ENCODE measurements at places on chromosomes 13 and 19.

GRCh38 chr13:86402500-86402899 lies 603.3 kb upstream of the SLITRK6 start:
- DNase-seq, result no peak

- no peak for DNase-seq
Observed at GRCh38 chr13:102441085-102441484, 39.2 kb upstream of the FGF14 start.

DNA sequence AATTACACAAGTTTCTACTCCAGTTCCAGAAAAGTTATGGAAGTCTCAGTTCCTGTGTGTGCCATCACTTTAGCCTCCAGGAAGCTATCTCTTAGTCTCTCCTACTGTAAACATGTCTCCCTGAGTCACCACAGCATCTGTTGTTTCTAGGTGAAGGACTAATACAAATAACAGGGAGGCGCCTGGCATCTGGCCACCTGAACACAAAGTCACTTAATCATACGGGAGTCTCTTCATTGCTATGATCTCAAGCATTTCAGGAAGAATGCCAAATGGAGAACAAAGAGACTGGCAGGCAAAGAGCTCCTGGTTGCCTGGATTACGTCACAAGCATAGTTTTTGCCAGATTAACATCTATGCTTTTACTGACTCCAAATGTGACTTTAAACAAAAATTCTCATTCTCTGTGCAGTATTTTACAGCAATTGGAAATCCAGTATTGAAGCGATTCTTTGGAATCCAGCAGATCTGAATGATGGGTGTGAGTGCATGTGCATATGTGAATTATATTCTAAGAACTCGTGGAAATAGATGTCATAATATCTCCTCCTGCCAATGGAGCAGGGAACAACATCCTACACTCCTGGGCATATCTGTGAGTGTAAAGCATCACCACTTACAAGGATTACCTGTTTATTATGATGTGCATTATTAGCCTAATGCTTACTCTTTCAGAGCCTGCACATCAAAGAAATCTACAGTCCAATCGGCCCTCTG lies 572.8 kb downstream of the PCDH9 start:
- DNase-seq, result peak; percentile 61

- no peak for DNase-seq
Observed at GRCh38 chr13:110475550-110476219, 85.8 kb downstream of the RAB20 start.

DNA sequence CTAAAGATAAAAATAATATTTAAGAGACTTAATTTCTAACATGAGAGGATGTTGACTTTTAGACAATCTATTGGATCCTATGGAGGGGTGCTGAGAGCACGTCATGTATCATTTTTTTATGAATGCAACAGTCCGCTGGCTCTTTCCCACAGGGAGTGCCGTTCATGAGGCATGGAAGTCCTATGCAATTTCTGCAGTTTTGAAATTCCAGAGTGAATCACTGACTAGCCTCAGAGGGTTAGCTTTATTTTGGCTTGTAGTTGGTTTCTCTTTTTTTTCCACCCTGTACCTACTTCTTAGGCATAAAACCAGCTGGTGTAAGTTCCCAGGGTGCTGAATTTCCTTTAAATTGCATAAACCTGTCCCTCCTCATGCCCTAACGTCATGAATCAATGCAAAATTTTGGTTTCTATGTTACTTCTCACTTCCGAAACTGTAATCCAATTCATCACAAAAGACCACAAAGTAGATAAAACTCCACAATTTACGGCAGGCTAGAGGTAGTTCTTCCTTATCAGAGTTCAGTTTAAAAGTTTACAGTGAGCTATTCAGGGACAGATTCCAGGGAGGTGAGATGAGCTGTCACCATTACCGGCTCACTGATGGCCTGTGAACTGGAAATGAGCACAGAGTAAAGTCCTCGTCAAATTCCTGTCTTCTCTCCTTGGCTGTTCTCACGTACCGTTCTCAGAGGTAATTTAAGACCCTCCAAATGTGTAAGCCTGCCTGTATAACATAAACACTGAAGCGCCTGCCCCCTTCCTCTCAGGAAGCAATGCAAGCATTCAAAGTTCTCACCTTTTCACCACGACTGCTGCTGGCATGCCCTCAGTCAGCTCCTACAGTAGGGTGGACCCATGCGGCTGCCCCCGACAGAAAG lies 216.6 kb upstream of the SLC10A2 start:
- DNase-seq, result no peak

GRCh38 chr19:13530720-13531119 lies 24.4 kb upstream of the CACNA1A start:
- peak; percentile 47 for DNase-seq

DNA sequence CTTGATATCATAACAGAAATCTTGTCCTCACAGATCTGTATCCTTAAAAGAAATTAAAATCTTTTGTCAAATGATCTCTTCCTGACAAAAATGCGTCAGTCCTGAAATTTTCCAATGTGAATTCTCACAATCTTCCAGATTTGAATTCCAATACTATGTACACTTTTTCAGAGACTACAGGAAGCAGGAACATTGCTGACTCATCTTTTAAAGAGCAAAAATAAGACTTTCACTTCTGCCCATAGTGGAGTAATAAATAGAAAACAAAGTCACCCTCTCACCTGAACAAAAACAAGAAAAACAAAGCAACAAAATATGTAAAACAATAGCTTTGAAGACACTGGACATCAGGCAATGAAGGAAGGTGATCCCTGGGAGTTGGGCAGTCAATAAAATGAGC lies 167.0 kb upstream of the IPO5 start:
- no peak for DNase-seq

DNA sequence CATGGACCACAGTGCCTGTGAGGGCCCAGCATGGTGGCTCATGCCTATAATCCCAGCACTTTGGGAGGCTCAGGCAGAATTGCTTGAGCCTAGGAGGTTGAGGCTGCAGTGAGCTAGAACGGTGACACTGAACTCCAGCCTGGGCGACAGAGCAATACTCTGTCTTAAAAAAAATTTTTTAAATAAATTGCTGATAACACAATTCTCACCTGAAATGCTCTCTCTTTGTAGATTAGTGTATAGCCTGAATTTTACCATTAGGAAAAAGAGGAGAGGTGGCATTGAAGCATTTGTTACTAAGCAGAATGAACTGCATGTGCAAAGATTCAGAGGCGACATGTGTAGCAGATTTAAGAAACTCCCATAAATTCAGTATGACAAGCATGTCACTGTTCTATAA lies 29.1 kb upstream of the MAP3K10 start:
- no peak for DNase-seq

- no peak for DNase-seq
Observed at GRCh38 chr13:75705395-75705794, 69.3 kb downstream of the LMO7 start.

GRCh38 chr13:113008851-113009250 lies 39.8 kb downstream of the MCF2L start:
- no peak for DNase-seq

GRCh38 chr19:30249911-30250310 lies 122.3 kb upstream of the ZNF536 start:
- no peak for DNase-seq

All from eye (tissue), 1 donor.